Stimulated activated naive B cell treated with anti-CD40 and anti-IgM and Interleukin-4, amounts not matched to agents 10 μg/mL and 1 μg/mL and 100 μg/mL, for 72 hours (primary cell): ENCODE measurements at places on chromosomes 4 and X.
A peak's percentile ranks its signal among the peaks of the same experiment; 100 is the strongest.

DNA sequence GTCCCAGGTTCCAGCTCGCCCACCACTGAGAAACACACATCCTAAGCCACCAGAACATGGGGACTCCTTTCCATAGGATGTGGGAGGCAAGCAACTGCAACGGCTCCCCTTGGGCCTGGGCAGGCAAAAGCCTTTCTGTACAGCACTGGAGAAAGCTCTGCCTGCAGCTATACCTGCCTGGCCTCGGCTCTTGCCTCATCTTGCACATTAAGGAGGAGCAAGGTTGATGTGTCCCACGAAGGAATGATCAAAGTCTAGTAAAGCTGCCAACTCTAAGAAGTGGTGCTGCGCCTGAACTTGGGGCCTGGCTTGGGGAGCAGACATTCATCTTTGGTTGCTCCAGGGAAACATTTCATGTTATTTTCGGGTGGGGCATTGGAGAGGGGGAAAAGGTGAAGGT is 19.6 kb downstream of the CCNG2 start:
- DNase-seq = no peak

GRCh38 chr4:111879539-111879938 is 265.7 kb upstream of the FAM241A start:
- DNase-seq = no peak

DNA sequence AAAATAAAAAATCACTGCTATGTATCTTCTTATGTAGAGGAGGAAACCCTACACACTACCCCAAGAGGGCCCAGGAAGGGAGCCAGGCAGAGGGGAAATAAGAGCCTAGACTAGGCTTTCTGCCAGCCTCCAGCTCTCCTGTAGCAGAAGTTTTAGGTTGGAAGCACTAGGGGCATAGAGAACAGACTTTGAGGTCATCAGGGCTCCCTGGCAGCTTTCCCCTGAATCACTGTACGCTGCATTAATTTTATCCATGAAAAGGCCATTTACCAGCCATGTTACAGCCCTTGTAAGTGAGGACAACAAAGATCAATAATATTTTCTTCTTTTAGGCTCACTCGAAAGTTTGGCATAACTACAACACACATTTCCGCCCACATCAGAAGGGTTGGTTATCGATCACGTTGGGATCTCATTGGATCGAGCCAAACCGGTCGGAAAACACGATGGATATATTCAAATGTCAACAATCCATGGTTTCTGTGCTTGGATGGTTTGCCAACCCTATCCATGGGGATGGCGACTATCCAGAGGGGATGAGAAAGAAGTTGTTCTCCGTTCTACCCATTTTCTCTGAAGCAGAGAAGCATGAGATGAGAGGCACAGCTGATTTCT is 24.7 kb downstream of the RPL9 start:
- DNase-seq = no peak

DNA sequence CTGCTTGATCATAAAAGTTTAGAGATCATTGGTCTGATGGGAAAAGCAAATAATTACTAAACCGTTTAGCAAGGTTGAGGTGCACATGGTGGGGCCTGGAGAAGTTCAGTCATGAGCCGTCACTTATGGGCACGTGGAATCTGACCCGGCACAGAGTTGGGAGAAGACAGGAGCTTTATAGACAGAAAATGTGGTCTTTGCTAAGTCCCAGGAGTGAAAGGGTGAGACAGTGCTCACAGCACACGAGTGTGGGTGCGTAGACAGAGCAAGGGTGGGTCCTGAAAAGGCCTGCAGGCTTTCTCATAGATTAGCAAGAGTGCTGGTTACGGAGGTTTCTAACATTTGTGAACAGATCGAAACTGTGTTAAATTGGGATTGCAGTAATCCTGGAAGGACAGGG is 43.8 kb downstream of the HTT start:
- no peak for DNase-seq

DNA sequence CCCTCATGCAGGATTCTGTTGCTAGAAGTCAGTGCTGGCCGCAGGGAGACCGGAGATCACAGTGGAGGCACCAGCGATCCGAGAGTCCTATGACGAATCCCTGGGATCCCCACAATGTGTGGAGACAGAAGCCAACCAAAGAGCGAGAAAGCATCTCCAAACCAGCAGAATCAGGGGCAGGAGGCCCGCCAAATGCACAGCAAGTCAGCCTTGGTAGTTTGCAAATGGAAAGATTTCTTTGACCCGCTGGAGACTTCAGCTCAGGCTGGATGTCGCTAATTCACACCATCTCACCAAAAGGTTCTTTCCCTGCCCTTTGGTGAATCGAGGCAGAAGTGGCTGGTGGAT is 505 bp upstream of the PKD2 start:
- no peak for DNase-seq

DNA sequence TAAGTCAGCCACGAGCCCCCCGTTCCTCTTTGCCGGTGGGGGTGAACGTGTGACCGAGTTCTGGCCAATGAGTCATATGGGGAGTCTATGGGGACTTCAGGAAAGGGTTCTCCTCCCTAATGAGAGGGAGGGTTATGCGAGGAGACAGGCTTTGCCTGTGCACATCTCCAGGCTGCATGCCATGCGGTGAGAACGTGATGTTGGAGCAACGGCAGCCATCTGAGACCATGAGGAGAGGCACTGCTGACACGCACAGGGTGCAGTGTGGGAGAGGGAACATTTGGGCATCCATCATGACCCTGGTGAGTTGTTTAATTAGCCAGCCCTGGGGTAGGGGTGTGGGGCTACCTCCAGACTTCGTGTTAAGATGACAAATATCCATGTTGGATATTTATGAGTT is 55.8 kb downstream of the ABLIM2 start:
- no peak for DNase-seq

DNA sequence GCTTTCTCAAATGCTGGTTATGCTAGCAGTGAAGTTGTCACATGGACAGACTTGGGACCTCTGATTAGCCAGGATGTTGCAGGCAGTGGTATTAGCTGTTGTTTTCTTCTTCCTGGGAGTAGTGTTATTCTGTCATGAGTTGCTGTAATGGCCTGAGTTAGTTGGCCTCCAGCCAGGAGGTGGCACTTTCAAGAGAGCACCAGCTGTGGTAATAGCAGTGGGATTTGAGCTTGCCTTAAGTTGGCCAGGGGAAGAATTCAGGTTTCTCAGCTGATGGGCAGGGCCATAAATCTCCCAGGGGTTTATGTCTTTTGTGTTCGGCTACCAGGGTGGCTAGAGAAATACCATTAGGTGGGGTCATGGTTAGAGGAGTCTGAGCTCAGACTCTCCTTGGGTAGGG is 132.6 kb downstream of the GLUD2 start:
- DNase-seq = no peak

- no peak for DNase-seq
These were observed 766.7 kb upstream of the TENM3 start for GRCh38 chr4:181476508-181476890.

GRCh38 chr4:182478475-182478874 is 235.3 kb downstream of the TENM3 start:
- DNase-seq = no peak

GRCh38 chr4:8086783-8087445 is 71.7 kb downstream of the ABLIM2 start:
- DNase-seq = no peak

GRCh38 chr4:23163647-23164436 is 471.1 kb downstream of the GBA3 start:
- no peak for DNase-seq

DNA sequence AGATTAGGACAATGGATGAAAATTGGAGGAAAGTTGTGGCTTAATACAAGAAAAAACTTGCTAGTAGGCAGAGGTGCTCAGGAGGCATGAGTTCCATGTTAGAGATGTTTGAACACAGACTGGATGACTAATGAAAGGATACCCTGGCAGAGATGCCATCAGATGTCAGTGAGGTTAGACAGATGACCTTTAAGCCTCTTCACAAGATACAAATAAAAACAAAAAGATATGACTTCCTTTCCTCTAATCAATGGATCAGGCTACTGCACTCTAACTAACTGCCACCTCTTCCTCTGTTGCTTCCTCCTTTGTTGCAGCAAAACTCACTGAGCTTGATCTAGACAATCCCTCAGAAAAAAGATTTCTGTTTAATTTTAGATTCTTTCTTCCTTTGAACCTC is 14.7 kb downstream of the STAP1 start:
- DNase-seq = no peak

- peak; percentile 2 for DNase-seq
These were observed 22.9 kb upstream of the COX7B2 start for GRCh38 chr4:46931981-46932380.

- DNase-seq = no peak
These were observed 26.9 kb downstream of the FAM241A start for GRCh38 chr4:112172180-112172579.

DNA sequence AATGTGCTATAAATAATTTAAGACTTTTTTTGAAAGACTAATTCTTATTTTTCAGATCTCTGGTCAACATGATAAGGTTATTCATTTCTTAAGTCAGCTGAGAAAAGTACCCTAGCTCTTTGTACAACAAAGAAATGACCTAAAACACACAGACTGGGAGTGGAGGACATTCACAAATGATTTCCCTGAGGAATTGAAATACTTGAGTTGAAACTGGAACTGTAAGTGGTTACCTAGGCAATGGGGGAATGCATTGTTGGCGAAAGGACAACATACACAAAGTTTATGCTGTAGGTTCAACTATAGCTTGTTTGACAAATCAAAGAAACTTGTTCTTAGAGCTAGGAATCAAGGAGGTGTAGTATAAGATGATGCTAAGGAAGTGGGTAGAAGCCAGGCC is 915.5 kb downstream of the FAT4 start:
- no peak for DNase-seq

- DNase-seq = no peak
These were observed 187.9 kb downstream of the KDR start for GRCh38 chr4:54937501-54937900.

DNA sequence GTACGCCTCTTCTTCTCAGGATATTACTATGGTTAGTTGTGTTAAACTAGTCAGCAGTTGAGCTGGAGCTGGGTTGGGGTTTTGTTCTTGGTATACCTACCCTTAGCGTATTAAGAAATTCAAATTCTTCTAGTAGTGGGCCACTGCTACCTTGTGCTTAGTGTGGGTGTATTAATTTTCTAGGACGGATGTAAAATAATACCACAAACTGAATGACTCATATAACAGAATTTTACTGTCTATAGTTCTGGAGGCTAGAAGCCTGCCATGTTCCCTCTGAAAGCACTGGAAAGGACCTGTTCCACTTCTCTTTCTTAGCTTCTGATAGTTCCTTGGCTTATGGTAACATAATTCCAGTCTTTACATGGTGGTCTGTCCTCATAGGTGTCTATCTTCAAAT is 1274.7 kb downstream of the ADGRL3 start:
- no peak for DNase-seq

DNA sequence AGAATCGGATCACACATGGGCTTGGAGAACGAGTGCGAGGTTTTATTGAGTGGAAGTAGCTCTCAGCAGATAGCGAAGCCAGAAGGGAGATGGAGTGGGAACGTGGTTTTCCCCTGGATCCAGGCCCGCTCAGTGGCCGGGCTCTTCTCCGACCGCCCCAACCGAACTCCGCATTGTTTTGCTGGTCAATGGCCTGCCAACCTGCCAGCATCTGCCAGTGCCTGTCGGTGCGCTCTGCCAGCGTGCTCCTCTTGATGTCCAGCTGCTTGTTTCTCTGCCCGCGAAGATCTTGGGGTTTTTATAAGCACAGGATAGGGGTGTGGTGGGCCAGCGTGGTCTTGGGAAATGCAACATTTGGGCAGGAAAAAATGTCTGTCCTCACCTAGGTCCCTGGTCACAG is 5.6 kb upstream of the SYTL5 start:
- no peak for DNase-seq

DNA sequence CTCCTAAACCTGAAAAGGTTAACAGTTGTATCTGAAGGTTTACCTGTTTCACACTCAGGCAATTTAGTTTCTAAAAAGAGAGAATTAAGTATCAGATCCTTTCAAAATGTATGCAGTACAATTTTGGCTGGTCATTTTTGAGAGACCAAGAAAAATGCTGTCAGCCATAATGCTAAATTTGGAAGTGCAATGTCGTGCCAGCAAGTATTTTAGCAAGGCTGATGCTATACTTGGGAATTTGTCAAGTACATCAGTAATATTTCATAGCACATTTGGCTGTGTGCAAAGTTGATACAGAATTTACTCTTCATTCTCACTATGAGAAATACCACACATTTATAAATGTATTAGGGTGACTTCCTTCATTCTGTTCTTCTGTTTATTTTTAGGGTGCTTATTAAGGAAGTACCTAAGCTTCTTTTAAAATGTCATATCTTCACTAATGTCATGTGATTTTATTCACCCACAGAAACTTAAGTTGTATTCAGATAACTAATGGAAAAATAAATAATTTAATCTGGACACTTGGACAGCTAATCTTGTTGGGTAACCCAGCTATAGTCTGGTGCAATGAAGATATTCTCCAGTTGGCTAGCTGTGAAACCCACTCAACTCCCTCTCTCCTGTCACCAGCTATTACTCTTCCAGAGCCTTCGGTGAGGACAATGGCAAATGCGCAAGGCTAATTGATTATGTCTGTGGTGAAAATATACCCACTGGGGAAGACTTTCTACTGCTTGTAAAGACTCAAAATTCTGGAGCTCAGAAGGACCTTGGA is 84.2 kb upstream of the TLL1 start:
- DNase-seq = no peak

- peak; percentile 53 for DNase-seq
These were observed 56.6 kb downstream of the TMEM131L start for GRCh38 chr4:153522802-153523094.

- no peak for DNase-seq
These were observed 40.4 kb downstream of the MAP7D3 start for GRCh38 chrX:136210806-136211205.

DNA sequence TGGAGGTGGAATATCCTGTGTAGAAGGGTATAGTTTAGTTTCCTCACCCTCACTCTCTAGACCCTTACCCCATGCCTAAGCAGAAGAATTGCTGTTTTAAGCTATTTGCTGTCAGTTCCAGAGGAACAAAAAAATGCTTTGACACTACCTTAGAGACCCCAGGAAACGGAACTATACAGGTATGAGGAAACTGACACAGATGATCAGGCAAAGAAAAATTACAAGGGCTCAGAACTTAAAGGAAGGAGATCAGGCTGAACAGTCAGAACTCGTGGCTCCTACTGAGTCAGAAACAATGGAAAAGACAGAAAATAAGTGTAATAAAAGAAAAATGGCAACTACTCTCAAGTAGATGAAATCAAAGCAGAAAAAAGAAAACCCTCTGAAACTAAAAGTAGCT is 65.6 kb downstream of the BANK1 start:
- no peak for DNase-seq

DNA sequence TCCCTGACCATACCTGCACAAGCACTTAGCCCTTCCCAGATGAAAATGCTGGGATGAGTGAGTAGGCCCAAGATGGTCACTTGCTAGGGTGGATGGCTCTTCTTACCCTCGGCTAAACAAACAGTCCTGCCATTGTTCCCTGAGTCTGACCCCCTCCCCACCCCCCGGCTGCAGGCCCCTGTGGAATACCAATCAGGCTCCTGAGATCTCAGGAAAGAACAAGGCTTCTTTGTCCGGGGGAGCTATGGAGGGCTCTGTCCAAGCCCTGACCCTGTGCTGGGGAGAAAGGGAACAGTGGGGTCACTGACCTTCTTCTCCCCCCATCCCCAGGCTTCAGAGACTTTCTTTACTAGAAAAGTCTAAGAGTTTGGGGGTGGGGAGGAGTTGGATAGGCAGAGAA is 6.0 kb downstream of the PLP1 start:
- no peak for DNase-seq

GRCh38 chrX:1554469-1555210 is 17.7 kb upstream of the P2RY8 start:
- peak; percentile 57 for DNase-seq
